ENCODE measurements at places on chromosomes 3 and 15.
A peak's percentile ranks its signal among the peaks of the same experiment; 100 is the strongest.

DNA sequence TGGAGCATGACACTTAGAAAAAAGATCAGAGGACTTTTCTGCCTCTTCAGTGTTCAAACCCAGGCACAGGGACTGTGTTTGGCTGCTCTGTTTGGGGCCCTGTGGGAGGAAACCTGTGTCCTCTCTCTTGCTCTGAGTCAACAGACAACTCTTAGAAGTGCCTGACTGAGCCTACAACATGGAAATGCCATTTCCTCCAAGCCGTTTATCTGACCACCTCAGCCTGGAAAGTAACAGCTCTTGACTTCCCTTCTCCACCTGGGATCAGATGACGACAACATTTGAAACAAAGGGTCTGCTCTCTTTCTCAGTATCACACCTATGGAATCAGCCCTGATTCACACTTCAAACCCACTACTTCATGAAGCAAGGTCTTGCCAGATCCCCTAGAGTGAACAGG lies 91.3 kb upstream of the CTDSPL start:
- no peak for DNase-seq

GRCh38 chr3:48739617-48739954 lies 22.6 kb upstream of the IP6K2 start:
- DNase-seq: no peak

- DNase-seq: no peak
Measured at GRCh38 chr3:117243657-117244056, 534.1 kb downstream of the TUSC7 start.

DNA sequence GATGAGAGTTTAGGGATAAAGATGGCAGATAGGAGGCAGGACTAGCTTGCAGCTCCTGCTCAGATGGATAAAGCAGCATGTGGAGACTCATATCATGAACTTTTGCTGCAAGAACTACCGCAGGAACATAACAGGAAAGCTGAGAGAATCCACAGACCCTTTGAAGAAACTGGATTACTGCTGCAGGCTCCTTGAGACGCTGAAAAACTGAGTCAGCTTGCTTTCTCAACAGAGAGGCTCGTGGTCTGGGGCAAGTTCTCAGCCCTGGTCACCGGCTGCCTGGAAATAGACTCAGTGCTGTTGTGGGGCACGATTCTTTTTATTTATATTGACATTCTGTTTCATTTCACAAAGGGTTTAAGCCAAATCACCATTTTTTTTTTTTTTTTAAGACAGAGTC lies 28.8 kb upstream of the TRIM59 start:
- DNase-seq: peak; percentile 74

DNA sequence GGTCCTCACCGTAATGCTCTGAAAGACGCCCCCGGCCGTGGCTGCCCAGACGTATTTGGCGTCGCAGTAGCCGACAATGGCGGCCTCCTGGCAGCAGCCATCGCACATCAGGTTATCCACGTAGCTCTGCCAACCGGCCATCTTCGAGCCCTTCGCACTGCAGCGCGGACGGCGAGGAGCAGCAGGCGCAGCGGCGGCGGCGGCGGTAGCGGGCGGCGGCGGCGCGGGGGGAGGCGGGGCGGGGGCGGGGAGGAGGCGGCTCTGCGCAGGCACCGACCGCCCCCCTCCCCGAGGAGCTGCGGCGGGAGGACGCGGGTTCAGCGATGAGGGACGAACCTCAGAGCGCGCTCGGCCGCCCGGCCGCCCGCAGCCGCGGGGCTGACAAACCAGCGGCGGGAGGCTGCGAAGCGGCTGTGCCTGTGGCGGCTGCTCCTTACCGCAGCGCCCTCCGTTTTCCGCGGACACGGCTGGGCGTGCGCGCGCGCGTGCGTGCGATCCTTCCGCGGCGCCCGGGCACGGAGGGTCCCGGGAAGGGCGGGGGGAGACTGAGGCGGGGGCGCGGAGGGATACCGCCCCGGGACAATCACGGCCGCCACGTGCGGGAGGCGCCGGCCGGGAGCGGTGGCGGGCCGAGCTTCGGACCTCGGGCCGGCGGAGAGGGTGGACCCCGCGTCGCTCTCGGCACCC lies at the start of gene PFN2:
Gene PFN2 (minus strand): TSS at position 180 of the 687 bp plus-strand sequence. CDS start 39 bp downstream, at position 141.
- DNase-seq: peak; percentile 52

DNA sequence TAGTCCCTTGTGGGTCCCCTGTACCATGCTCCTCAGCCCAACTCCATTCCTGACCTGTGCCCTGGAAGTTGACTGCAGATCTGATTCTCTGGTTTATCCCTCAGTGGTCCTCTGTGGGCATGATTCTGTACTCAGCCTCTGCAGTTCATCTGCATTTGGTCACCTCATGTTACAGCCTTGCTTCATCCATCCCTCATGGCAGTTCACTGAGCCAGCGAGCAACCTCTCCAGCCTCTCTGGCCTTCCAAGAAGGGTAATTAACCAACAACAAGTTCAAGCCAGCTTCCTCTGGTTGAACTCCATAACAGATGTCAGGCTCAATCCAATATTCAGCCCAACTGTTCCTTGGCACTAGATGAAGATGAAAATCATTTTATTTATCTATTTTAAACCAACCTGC lies 509.5 kb downstream of the NTRK3 start:
- DNase-seq: no peak

GRCh38 chr3:16500093-16500492 lies 13.4 kb downstream of the RFTN1 start:
- no peak for DNase-seq

DNA sequence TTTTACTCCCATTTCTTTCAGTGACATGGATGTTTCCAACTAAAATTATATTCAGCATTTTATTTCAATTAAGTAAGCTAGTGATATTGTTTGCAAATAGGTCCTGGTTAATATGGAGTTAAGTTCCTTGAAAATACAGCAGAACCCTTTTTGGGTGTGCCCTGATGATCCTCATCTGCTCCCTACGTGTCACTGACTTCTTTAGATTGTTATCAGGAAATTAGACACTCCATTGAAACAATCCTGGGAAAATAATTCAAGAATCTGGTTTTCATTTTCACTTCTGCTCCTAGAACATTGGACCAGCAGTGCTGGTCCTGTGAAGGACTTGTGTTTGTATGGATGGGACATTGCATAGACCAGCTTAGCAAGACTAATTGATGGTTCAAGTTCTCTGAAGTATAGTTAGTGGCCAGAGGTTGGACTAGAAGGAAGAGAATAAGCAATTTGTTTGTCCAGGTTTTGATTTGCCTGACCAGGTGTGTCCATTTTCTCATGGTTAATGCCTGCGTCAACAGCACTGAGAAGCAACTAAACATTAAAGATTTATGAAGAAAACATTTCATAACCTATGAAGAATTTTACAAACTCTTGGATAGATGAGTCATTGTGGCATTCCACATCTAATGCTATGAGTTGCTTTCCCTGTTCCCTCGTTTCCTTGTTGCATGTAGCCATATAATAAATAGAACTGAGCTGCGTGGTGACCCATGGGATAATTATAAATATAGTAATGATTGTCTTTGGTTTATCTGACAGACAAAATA lies 95.8 kb downstream of the ZPLD1 start:
- DNase-seq: peak; percentile 7

- peak; percentile 66 for DNase-seq
Measured at GRCh38 chr15:89143503-89144162, 55.4 kb downstream of the ABHD2 start.

- no peak for DNase-seq
Measured at GRCh38 chr3:59017617-59017984, 32.2 kb downstream of the CFAP20DC start.

DNA sequence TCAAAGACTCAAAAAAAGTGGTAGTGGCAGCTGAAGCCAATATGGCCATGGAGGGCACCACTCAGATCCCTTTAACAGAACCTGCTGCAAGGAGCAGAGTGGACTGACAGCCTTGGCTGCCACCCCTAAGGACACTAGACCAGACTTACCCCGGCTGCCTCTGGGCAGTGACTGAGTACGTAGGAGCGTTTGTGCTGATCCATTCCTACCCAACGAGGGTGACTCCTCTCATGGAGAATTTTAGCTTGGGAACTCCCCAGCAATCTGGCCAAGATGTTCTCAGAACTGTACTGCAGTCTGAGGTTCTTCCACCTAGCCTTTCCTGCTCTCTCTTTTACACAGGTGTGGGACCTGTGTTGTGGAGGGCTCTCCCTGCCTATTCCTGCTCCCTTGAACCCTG lies 22.1 kb downstream of the CLEC3B start:
- DNase-seq: no peak

DNA sequence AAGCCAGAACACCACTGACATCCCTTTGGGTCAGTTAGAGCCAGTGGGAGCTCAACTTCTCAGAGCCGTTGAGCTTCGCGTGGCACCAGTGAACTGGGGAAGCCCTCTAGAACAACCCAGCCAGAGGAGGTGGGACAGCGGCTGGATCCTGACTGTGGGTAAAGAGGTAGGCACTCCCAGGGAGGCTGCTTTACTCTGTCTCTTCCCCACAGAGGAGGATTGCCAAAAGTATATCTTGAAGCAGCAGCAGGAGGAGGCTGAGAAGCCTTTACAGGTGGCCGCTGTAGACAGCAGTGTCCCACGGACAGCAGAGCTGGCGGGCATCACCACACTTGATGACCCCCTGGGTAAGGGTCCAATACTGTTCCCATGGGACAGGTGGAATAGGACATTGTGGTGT lies 1.2 kb downstream of the MYD88 start:
- no peak for DNase-seq

DNA sequence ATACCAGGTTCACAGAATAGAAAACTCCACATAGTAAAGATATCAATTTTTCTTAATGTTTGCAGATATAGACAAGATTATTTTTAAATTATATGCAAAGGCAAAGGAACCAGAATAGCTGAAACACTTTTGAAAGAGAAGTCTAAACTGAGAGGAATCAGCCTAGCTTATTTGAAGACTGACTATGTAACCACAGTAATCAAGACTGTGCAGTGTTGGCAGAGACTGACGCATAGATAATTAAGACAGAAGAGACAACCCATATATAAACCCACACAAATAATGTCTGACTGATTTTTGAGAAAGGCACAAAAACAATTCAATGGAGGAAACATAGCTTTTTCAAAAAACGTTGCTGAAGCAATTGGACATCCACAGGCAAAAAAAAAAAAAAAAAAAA lies 28.6 kb upstream of the ACKR4 start:
- DNase-seq: no peak

- DNase-seq: no peak
Measured at GRCh38 chr15:53414167-53414566, 345.3 kb downstream of the WDR72 start.

GRCh38 chr3:64221571-64222257 lies 3.6 kb downstream of the PRICKLE2 start:
- no peak for DNase-seq

DNA sequence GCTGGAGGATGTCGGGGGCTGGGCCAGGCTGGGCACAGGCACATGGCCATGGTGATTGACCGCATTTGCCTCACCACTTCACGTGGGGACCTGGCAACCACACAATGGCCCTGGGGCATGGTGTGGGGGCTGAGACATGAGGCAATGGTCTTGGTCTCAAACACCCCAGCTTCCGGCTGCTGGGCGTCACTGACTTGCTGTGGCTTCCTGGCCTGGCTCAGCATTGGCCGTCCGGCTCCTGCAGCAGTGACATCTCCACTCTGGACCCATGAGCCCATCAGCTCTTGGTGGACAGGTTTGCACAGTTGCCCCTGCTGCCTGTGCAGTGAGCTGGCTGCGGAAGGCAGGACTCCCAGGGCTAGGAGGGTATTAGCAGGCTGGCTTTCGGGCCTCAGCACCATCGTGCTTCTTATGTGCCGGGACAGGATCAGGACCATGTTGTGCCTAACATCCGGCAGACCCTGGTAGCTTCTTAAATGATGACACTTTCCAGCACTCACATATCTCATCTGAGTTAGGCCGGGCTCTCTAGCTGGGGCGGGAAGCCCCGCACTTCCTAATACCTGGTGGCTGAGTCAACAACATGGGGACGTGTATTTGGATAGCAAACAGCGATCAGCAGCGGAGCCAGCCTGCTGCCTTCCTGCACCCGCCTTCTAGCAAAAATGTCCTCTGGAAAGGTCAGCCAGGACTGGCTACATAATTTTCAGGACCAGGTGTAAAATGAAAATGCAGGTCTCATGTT lies 34.1 kb downstream of the ZNF710 start:
- peak; percentile 64 for DNase-seq

GRCh38 chr15:91549581-91549980 lies 303.9 kb upstream of the SLCO3A1 start:
- DNase-seq: no peak

- no peak for DNase-seq
Measured at GRCh38 chr3:123818324-123818920, 65.7 kb downstream of the MYLK start.

DNA sequence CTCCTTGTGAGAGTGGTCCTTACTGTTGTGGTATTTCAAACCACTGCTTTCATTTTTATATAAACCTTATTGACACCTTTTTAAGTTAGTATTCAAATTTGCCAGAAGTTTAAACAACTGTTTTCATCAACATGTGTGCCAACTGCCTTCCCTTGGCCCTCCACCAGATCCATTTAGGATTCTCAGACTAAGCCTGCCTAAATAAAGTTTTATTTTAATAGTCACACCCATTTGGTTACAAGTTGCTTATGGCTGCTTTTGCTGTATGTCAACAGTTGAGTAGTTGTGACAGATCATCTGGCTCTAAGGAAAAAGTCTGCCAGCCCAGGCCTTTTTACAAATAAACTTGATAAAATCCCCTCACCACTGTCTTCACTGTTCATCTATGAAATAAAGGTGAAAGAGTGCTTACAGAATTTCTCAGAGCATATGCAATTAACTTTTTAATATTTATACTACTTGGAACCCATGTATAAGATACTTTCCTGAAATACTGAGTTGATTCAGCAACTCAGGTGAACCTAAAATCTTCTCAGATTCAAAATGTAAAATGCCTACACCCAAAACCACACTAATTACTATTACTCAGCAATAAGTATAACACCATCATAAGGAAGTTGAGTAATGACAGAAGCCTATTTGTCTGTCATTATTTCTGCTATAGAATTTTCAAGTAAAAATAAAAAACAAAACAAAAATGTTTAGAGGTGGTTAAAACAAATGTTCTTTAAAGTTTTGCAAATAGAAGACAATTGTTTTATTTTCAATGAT lies 35.1 kb downstream of the PEAK1 start:
- no peak for DNase-seq

DNA sequence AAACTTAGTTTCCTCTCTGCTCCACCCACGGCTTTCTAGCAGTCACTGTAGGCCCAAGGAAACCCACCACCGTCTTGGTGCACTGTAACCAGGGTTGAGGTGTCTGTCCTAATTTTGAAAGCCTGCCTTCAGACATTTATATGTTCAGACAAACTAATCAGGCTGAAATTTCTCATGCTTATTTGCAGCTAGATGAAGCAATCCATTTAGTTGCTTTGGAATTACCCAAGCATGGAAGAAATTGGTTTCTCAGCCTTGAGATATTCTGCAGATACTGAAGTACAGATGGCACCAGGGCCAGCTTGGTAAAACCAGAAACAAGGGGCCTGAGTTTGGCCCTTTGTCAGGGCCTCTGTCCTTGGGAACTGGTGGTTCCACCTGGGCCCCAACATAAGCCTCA lies 105.4 kb downstream of the CACNA1D start:
- DNase-seq: no peak

DNA sequence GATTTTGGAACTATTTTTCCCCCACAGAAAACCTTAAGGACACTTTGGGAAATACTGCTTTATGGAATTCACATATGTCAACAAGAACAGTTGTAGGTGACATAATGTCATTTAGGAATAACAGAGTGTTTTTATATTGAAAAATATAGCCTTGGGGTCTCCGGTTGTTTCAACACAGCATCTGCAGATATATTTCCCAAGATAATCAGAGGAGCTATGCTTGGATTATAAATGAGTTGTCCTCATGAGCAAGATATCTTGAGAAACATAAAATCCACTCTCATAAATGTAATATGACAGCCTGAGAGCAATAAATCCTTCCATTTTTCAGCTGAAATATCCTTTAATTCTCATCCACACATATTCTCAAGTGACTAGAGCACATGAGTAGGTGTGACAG lies 473.7 kb upstream of the LMCD1 start:
- no peak for DNase-seq

GRCh38 chr3:151878465-151878864 lies 5.0 kb downstream of the SUCNR1 start:
- DNase-seq: no peak

Data from brain microvascular endothelial cell (primary cell).